ENCODE measurements at places on chromosomes 2 and 18.

DNA sequence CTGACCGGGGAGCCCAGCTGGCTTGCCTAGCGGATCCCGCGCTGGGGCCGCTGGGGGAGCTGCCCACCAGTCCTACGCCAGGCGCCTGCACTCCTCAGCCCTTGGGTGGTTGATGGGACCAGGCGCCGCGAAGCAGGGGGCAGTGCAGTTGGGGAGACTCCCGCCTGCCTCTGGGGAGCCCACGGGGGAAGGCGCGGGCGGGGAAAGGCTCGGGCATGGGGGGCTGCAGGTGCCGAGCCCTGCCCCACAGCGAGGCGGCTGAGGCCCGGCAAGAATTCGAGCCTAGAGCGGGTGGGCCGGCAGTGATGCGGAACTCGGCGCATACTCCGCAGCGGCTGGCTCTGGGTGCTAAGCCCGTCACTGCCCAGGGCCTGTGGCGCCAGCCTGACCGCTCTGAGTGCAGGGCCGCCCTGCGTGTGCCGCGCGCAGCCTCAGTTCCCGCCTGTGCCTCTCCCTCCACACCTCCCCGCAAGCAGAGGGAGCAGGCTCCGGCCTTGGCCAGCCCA, 249.1 kb upstream of the TEKT4 start:
- no peak for DNase-seq

DNA sequence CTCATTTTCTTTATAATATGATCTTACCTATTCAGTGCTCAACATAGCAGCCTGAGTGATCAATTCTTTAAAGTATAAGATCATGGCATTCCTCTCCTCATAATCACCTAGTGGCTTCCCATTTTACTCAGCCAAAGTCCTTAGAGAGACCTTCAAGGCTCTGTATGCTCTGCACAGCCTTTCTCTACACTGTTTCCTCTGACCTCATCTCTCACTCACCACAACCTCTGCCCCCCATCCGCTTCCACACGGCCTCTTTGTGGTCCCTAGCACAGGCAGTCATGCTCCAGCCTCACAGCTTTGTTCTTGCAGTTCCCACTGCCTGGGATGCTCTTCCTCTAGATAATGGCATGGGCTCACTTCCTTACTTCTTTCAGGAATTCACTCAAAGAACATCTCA, 109.2 kb downstream of the HIBCH start:
- no peak for DNase-seq

GRCh38 chr2:6934345-6934744, 17.1 kb downstream of the RNF144A start:
- DNase-seq = no peak

DNA sequence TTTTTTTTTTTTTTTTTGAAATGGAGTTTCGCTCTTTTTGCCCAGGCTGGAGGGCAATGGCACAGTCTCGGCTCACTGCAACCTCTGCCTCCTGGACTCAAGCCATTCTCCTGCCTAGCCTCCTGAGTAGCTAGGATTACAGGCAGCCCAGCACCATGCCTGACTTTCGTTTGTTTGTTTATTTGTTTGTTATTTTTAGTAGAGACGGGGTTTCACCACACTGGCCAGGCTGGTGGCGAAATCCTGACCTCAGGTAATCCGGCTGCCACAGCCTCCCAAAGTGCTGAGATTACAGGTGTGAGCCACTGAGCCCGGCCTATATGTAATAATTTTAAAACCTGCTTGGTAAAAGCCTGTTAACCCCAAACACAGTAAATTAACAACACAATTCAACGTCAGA, 435.7 kb downstream of the LRRTM4 start:
- DNase-seq = no peak

DNA sequence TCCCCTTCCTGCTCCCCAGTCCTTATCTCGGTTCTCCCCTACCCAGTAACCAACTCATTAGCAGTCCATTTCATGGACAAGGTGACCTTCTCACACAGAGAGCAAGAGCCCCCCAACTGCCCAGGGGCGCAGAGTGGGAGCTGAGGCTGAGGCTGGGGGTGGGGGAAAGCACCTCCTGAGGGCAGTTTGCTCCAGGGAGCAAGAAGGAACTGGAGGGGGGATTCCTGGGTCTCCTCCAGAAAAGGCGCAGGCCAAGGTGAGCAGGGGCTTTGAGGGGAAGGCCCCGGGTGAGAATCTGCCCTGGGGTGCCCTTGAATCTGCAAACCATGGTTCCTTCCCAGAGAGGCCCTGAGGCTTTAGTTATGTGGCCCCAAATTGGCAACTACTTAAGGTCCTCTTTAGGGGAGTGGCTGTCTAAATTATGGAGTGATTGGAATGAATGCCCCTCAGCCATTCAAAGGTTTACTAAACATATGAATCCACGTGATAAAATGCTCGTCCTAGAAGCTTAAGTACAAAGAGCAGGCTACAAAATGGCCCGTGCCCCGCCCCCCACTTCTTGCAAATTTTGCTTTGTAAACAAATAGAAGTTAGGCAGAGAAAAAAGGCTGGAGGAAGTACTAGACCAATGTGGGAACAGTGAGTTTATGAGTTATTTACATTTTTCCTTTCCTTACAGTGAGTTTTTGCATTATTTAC, 123.5 kb upstream of the HS6ST1 start:
- DNase-seq = no peak

DNA sequence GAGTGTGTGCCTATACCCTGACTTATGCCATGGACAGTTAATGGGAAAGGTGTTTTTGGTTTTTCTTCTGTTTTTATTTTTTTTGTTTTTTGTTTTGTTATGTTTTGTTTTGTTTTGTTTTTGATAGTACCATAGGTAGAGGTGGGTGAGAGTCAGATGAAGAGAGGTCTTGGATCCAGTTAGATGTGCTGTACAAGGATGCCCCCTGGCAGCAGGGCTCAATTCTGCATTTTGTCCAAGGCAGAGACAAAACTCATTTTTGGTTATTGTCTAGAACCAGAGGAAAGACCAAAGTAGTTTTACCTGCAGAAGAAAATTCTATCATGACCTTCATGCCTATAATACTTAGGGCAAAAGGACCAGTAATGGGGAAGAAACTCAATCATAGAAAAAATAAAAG, 48.5 kb downstream of the SLC5A7 start:
- DNase-seq = no peak

- no peak for DNase-seq
Observed at GRCh38 chr18:57909620-57910019, 106.5 kb upstream of the ATP8B1 start.

DNA sequence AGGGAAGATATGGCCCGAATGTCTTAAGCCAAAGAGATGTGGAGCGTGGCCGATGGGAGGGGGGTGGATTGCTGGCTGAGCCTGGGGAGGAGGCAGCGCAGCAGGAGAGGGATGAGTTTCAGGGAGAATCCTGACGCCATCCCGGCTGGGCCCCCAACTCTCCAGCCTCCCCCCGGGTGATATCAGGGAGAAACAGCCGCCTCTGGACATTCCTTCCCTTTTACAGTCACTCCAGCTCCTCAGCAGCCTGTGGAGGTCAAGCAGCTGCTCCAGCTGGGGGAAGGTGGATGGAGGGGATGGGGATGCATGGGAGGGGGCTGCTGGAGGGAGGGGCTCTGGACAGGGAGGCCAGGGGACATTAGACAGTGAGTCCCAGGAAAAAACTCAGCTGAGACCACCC, 9.5 kb upstream of the DES start:
- DNase-seq = no peak

GRCh38 chr2:84830095-84830494, 50.8 kb downstream of the TRABD2A start:
- no peak for DNase-seq

- peak; percentile 82 for DNase-seq
Observed at GRCh38 chr2:113138428-113139322, 11.3 kb downstream of the IL1RN start.

GRCh38 chr18:29188760-29189159, 1011.8 kb upstream of the CDH2 start:
- DNase-seq = no peak

DNA sequence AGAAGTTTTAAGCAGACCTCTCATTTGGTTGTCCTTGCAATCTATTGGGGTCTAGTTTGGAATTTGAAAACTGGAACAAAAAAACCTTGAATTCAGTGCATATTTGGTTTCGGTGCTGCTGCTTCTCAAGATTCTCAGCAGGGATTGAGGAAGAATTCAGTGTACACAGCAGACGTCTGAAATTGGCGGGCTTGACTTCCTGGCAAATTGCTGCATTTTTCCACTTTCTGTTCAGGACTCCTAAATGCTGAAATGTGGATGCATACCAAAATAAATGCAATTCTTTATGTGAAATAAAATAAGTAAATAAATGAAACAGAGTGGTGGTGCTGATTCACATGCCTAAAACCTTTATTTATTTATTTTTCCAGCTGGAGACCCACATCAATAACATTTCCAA, 332.4 kb upstream of the KYNU start:
- no peak for DNase-seq

DNA sequence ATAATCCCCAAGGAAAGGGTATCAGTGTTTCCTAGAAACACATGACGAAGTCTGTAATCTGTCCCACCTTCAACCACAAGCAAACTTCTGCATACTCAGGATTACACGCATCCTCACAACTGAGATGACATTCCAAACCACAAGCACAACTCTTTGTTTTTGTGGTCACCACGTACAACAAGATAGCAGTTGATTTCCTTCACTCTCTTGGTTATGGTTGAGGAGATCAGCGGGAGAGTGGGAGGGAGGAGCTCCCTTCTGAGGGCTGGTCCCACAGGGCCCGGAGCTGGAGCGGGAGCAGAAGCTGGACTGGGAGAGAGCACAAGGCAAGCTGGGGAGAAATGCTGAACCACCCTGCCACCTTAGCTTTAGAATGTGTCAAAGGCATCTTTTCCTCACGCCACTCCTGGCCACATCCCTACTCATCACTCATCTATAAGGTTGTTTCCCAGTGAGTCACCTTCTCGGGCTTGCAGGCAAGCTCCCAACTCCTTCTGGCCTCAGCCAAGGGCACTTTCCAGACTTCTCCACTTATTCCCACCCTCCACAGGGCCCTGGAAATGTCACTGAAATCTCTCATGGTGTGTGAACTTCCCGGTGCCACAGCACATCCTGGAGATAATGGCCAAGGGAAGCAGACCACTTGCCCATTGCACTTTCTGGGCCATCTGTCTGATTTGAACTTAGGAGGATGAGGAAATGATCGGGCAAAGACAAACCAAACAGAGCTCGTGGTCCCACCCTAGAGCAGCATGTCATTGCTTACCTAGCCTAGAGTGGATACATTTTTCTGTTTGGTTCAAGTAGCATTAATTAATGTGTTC, 98.9 kb upstream of the LGALSL start:
- no peak for DNase-seq

- no peak for DNase-seq
Observed at GRCh38 chr2:70460333-70460732, 93.3 kb downstream of the TGFA start.

- DNase-seq = no peak
Observed at GRCh38 chr2:8595811-8596600, 85.8 kb upstream of the ID2 start.

GRCh38 chr2:83006961-83007360, 1452.1 kb downstream of the SUCLG1 start:
- no peak for DNase-seq

DNA sequence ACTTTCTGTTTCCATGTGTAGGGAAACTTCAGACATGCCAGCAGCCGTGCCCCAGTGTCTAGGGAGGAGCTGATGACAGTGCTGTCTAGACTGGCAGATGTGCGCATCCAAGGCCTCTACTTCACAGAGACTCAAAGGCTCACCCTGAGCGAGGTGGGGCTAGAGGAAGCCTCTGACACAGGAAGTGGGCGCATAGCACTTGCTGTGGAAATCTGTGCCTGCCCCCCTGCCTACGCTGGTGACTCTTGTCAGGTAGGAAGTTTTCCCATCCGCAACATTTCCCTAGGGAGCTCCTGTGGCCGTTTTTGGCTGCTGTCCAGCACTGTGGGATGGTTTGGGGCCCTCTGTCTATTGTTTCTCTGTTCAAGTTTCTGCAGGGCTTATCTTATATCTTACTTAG, 143.1 kb upstream of the TTC39C start:
- DNase-seq = peak; percentile 71

DNA sequence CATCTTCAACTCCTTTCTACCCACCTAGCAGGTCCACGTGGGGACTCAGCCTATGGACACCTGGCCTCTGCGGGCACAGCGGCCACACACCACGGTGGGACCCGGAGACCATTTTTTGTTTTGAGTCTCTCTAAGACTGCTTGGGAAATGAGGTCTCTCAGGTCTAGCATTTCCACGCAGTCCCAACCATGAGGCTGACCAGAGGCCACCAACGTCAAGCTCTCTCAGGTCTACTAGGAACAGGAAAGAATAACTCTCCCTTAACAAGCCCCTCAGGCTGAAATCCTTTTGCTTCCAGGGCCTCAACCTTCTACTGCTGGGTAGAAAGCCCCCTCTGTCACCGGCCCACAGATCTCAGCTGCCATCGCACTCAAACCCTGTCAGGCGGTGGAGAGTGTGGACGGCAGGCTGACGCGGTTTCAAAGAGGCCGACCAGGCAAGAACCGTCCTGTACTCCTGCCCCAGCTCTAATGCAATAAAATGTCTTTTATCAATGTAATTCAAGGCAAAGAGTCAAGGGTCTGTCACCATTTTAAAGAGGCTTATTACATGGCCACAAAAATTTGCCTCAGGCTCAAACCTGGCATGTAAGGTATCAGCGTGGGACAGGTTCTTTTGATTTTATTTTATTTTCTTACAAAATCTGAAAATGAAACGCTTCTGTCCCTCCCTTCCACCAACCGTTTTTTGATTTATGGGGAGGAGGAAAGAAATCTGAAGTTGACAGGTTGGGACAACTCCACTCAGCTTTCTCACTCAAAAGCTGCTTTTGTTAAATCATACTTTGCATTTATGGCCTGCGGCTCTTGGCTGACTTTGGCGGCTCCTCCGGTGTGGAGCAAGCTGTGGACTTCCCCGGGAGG, 74.0 kb downstream of the BCL11A start:
- no peak for DNase-seq

GRCh38 chr18:32848826-32849225, 76.0 kb upstream of the KLHL14 start:
- DNase-seq = no peak

- DNase-seq = no peak
Observed at GRCh38 chr2:108594982-108595464, 60.8 kb downstream of the LIMS1 start.

DNA sequence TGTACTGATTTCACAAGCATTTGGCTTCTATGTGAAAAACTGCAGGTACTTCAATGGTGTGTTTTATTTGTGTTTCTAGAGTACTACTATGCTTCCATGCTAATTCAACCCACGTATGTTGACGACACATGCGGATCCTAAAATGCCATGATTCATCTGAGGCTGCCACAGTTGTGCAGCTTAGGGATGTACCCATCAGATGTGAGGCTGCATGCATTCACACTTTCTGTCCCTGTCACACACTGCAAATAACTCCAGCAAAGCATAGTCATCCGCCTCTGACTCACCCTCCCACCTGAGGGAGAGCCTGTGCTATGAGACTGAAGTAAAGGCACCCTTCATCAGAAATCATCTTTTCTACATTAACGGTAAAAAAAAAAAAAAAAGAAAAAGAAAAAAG, 22.1 kb upstream of the SERTAD2 start:
- DNase-seq = no peak

DNA sequence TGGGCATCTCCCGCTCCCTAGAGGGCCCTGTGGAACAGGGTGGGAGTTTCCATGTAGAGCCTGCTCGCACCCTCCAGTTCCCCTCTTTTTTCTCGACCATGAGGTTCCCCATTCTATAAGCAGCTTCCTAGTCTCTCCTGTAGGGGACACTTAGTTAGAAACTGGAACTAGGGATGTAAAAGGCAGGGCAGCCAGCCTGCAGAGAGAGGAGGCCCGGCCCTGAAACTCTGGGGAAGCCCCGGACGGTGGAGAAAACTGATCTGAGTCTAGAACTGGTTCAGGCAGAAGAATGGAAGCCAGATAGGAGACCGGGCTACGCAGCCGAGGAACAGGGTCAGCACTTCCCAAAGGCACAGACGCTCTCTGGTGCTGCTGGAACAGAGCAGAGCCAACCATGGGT, 51.6 kb upstream of the ATG16L1 start:
- DNase-seq = no peak
